Heart left ventricle (tissue), 16 donors: ENCODE measurements at places on chromosomes 7 and 10.

DNA sequence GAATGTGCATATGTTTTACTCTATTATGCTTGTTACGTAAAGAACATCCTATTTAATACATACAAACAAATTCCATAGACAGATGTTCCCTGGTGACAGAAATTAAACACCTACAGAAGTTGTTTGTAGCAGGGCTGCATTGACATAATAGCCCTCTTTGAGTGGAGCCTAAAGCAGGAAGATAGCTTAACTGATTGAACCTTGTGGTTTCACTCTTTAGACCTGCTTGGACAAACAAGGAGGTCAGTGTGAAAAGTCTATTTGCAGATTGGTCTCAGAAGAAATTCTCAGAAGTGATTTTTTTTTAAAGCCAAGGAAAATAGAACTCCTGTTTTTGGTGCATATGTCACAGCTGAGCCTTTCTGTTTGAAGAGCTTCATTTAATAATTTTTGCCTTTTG lies 121.3 kb downstream of the PPP1R9A start:
- H3K27ac ChIP-seq = no peak overlapping the region
- no peak overlapping the region for H3K4me3 ChIP-seq
- H3K36me3 ChIP-seq = no peaks in the 10 kb centered on the region
- H3K27me3 ChIP-seq = no peaks in the 10 kb centered on the region

DNA sequence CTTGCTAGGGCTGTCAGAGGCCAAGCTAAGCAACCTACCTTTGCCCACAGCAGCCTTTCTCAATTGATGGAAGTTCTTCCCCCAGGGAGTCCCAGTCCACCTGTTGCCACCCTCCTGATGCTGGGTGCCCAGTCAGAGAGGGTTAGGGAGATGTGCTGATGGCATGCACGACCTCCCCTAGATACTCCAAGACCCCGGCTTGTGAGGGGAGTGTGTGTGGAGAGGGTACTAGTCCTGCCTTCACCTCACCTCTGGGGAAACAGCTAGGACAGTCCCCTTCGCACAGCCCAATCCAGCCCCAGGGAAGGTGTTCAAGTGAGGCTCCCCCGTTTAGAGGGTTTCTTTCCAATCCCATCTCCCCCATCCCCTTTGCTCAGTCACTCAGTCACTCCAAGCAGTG lies 1.3 kb upstream of the UNC5B start:
- H3K36me3 ChIP-seq = no peaks in the 10 kb centered on the region
- no peak for DNase-seq
- peaks cover 17% of the 10 kb centered on the region for H3K4me1 ChIP-seq
- H3K27ac ChIP-seq = no peak overlapping the region
- H3K4me3 ChIP-seq = no peak overlapping the region
- H3K27me3 ChIP-seq = no peaks in the 10 kb centered on the region

- H3K27ac ChIP-seq = no peak overlapping the region
- no peaks in the 10 kb centered on the region for H3K27me3 ChIP-seq
- peaks cover 4% of the 10 kb centered on the region for H3K4me1 ChIP-seq
Measured at GRCh38 chr10:78371136-78371535, 337.5 kb downstream of the RPS24 start.

DNA sequence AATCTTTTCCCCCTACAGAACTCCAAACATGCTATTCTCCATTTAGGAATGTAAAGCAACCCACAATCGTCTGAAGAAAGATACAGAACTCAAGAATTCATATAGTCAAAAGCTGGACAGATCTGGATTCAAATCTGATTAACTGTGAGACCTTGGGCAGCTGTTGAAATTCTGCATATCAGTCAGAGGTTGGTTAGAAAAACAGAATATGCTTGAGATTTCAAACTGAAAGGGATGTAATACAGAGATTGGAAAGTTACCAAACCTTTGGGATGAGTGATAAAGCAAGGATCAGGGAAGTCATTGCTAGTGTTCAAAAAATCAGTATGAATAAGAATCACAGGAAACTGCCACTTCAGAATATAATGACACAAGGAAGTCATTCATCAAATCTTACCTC lies 406.6 kb downstream of the HTR7 start:
- no peak overlapping the region for H3K27ac ChIP-seq
- no peaks in the 10 kb centered on the region for H3K36me3 ChIP-seq
- H3K4me3 ChIP-seq = no peak overlapping the region
- DNase-seq = no peak
- no peaks in the 10 kb centered on the region for H3K4me1 ChIP-seq

GRCh38 chr10:7547206-7547605 lies 119.6 kb downstream of the ITIH5 start:
- H3K4me1 ChIP-seq = no peaks in the 10 kb centered on the region
- peak overlapping the region; percentile 51 for H3K27ac ChIP-seq
- no peak for DNase-seq
- H3K4me3 ChIP-seq = no peak overlapping the region

- H3K4me1 ChIP-seq = no peaks in the 10 kb centered on the region
- no peak overlapping the region for H3K4me3 ChIP-seq
- H3K27ac ChIP-seq = no peak overlapping the region
- no peak for DNase-seq
Measured at GRCh38 chr7:8913682-8914081, 480.3 kb downstream of the NXPH1 start.

- peak within 1 kb of the TSS; percentile 94 for H3K4me3 ChIP-seq
- no peaks in the 10 kb centered on the region for H3K27me3 ChIP-seq
- H3K36me3 ChIP-seq = peaks cover 4% of the 10 kb centered on the region
- peak within 1 kb of the TSS; percentile 95 for H3K27ac ChIP-seq
Measured at GRCh38 chr10:119080521-119081259, at the start of gene EIF3A. Gene EIF3A, minus strand, starts transcription at chr10:119080817. Its CDS starts 141 bp downstream, at chr10:119080676.

DNA sequence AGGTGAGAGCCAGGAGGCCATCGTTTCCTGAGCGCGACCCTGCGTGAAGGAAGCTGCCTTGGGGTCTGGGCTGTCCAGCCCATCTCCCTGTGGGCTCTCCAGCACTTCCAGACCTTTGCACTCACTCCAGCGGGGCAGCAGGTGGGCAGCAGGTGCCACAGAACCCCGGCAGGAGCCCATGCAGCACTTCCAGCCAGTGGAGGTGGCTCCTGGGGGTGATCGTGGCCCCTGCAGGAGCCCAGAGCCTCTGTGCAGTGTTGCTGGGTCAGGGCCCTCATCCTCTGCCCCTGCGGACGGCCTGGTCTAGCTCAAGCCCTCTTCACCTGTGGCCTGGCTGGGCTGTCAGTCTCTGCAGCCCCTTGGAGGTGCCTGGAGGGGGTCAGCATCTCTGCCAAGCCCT lies 59.9 kb downstream of the PWWP2B start:
- no peak overlapping the region for H3K4me3 ChIP-seq
- DNase-seq = no peak
- no peak overlapping the region for H3K27ac ChIP-seq
- H3K4me1 ChIP-seq = peaks cover 16% of the 10 kb centered on the region
- H3K36me3 ChIP-seq = no peaks in the 10 kb centered on the region
- peaks cover 10% of the 10 kb centered on the region for H3K27me3 ChIP-seq
